NCI-H345 (cell line): ENCODE measurements at places on chromosomes 12 and 14.
A peak's percentile ranks its signal among the peaks of the same experiment; 100 is the strongest.

DNA sequence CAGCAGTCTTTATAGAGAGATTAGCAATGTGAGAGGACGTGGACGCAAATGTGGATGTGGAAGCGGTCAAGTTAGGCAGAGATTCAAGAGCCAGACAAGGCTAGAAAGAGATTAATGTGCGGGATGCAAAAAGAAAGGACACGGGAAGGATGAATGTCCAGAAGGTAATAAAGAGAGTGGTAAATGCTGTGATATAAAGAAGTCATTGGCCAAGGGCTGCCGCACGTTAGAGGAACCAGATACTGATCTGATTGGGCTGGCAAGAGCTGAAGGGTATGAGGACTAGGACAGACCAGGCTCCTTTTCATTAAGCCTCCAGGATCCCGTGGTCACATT is 59.5 kb downstream of the DHRS2 start:
- no peak for DNase-seq

DNA sequence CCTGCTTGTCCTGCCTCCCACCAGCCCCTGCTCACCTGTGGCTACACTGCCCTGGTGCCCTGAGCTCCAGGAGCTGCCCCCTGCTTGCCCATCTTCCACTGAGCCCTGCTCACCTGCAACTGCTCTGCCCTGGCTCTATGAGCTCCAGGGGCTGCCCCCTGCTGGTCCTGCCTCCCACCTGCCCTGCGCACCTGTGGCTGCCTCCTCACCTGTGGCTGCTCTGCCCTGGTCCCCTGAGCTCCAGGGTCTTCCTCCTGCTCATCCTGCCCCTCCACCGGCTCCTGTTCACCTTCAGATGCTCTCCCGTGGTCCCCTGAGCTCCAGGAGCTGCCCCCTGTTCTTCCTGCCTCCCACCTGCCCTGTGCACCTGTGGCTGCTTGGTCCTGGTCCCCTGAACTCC is 247.6 kb downstream of the TMEM121 start:
- DNase-seq: no peak

DNA sequence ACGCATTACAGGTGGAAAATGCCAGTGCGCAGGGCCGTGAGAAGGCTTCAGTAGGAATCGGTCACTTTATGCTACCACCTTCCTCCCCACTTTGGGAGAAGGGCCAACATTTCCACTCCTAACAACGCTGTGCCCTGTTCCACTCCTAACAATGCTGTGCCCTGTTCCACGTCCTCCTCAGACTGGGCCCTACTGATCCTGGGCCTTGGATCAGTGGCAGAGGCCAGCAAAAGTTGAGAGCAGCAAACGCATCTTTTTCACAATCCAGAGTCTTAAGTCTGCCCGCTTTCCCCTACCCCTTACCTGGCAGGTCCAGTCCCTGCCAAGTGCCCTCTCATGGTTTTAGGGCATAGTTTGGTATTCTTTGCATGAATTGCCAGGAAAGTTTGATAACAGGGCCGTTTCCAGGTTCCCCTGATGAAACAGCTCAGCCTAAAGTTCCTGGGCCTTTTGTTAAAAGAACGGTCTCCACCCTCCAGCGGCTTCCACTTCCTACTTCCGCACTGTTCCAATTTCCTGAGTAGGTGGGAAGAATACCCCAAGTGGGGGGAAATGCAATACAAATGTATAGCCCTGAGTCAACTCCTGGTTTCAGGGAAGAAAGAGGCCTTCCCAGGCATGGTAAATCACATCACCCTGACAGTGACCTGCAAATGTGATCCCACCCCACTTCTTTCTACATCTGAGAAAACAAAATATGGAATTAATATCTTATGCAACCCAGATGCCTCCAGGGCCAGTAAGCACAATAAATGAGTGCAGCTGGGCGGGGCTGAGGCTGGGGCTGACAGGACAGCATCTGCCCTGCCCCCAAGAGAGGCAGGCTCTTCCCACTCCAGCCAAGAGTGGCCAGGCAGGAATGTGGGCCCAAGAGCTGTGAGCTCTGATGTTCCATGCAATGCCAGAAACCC is 15.0 kb downstream of the KCTD10 start:
- no peak for DNase-seq

DNA sequence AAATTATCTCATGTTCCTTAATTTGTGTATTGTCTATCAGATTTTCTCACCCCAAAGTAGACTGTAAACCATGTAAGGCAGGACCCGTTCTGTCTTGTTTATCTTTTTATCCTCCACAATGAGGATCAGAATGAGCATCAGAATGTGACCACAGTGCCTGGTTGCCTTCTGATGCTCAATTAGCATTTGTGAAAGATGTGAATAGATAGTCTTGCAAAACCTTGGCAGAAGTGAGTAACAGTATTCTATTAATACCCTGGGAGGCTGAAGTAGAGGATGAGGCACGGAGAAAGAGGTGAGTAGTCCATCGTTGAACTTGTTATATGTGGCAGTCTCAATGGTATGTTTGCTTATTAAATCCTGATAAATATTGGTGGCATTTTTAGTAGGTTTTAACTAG is 781.4 kb downstream of the NRXN3 start:
- DNase-seq: no peak

DNA sequence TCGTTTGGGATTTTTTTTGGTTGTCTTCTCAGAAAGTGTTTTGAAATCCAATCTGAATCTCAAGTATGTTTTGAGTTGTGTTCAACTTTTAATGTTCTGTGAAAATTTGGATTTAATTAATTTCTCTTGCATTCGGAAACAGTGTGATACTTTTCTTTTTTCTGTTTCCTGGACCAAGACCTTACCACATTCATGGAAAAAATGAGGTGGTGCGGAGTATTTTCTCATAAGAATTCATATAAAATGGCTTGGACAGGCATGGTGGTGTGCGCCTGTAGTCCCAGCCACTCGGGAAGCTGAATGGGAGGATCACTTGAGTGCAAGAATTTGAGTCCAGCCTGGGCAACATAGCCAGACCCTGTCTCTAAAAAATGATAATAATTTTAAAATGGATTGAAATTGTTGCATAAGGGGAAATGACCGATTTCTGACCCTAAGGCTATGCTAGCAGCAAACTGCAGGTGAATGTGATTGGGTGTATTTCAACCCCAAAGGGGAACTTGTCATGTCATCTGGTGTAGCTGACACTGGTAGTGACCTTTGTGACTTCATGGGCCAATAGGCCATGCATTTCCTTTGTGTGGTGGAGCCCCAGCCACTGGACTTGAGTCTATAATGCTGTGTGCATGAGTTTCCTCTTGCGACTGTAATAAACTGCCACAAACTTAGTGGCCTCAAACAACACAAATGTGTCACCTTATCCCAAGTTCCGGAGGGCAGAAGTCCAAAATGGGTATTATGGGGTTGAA is 123.5 kb upstream of the RFLNA start:
- no peak for DNase-seq

GRCh38 chr14:29603696-29604095 is 324.0 kb downstream of the PRKD1 start:
- DNase-seq: no peak

DNA sequence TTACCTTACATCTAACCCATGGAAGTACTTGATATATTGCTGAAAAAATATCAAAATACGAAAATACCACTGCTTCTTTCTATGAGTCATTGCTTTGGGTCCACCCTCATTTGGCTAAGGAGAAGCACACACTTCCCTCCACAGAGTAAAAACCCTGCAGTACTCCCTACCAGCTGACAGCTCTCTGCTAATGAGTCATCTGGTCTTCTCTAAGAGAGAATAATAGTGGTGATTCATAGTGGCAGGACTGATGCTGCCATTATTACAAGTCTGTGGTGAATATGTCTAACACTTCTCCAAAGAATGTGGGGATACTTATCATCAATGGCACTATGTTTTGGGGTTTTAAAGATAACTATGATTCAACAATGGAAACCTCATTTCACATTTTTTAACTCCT is 90.7 kb downstream of the PPFIA2 start:
- DNase-seq: no peak

- no peak for DNase-seq
These were observed 14.5 kb upstream of the PHC1 start for GRCh38 chr12:8899830-8900229.

- no peak for DNase-seq
These were observed 232.1 kb upstream of the CCDC196 start for GRCh38 chr14:66254038-66254437.

DNA sequence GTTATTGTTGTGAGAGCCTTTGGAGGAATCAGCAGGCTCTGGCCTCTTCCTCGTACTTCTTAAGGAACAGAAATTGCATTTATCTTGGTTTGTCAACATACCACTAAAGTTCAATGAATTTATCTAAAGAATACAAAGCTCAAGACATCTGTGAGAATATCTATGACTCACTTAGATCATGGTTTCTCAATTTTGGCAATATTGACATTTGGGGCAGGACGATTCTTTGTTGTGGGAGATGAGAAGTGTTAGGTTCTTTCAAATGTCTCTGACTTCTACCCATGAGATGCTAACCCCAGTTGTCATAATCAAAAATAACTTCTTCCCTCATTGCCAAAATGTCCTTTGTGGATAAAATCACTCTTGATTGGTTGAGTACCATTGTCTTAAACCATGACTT is 1190.3 kb downstream of the GALC start:
- no peak for DNase-seq

DNA sequence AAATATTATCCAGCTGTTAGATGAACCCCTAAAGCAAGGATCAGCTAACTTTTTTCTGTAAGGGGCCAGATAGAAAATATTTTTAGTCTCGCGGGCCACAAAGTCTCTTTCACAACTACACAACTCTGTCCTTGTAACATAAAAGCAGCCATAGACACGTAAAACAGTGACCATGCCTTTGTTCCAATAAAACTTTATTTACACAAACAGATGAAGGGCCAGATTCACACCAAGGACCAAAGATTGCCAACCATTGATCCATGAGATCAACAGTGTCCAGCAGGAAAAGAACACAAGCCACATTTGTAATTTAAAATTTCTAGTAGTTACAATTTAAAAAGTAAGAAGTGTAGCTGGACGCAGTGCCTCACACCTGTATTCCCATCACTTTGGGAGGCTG is 109.7 kb downstream of the PHETA1 start:
- no peak for DNase-seq

DNA sequence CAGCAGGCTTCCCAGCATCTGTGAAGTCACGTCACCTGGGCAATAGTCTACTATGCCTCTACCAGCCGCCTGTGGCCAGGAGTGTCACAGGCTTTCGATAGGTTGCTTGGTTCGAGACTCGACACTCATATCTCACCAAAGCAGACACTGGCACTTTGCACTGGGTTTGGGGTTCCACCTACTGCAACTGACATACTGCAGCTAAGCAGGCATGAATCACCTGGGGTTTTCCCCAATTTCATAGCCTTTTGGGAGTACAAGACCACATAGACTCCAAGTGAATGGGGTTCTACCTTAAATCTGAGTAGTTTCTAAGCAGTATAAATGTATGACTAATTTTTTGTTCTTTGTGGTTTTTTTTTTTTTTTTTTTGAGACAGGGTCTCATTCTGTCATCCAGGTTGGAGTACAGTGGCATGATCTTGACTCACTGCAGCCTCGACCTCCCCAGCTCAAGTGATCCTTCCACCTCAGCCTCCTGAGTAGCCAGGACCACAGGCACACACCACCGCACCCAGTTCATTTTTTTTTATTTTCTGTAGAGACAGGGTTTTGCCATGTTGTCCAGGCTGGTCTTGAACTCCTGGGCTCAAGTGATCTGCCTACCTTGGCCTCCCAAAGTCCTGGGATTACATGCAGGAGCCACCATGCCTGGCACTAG is 32.1 kb downstream of the DMAC2L start:
- DNase-seq: no peak

DNA sequence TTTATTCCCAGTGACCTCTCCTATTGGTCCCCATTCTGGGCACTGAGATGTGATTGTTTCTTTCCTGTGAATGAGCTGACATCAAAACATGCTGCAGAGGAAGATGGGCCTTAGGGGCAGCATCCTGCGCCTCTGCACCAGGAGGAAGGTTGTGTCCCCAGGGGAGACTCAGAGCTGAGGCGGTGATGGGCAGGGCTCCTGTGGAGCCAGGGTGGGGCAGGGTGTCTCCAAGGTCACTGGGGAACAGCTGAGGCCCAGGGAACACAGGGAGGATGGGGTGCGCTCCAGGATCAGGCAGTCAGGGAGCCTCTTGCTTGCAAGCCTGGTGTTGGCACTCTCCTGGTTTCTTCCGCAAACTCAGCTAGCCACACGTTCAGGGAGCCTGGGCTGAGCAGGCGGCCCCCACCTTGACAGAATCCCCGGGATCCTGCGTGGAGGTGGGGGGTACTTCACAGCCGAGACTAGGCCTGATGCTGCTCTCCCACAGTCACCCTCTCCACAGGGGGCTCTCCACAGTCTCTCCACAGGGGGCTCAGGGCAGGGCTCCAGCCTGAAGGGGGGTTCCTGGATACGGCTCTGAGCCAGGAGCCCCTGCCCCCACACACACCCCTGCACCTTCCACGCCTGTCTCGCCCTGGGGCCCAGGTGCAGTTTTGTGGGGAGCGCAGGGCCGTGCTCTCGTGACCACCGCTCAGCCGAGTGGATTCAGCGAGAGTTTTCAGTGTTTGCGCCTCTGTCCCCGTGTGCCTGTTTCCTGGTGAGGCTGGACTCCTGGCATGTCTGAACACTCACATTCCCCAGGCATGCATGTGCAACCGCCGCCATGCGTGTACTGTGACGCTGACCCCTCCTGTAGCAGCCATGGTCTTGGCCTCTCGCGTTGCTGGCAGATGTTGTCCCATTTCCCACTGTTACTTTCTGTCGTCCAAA is 264.7 kb downstream of the SEC23A start:
- no peak for DNase-seq

GRCh38 chr12:126451809-126452208 is 1386.6 kb downstream of the AACS start:
- no peak for DNase-seq

DNA sequence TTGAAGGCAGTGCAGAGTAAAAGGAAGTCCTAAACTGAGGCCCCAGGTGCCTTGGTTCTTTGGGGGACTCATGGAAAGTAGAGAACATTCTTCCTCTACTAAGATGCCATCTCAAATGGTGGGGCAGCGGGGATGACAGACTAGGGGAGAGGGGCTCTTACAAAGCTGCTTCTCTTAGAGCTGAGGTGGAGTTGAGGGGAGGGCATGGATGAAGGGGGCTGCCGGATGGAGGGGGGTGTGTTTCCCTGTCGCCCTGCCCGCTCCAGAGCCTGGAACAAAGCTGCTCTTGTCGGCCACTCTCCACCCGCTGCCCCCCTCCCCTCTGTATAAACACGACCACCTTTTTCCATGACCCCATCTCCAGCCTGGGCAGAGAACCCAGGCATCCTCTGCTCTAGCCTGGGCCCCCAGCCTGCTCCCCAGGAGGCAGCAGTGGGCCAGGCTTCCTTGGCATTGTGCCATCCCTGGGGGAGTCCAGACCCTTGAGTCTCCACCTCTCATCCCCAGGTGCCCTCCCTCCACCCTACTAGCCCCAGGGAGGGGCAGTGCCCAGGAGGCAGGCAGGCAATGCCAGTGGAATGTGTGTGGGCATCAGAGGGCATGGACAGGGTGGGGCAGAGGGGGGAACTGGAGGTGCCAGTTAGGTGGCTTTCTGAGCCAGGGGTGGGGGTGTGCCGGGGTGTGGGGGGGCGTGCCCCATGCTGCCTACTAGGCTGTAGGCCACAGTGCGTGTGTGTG is 1.7 kb downstream of the RARG start:
- peak; percentile 14 for DNase-seq

DNA sequence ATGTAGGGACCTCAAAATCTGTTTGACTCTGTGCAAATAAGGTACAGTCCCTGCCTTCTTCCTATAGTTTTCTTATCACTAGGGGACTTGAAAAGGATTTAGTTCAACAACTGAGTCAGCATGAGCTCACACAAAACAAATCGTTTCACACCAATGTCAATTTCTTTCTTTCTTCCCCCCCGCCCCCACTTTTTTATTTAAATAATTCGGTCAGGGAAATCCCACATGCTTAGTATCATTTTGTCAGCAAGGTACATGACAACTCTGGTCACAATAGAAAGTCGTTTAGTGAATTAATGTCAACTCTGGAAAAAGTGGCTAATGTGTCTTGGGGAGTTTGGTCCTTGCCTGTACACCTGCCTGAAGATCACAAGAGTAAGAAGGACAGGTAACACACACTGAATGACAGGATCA is 232.2 kb upstream of the PLEKHG7 start:
- no peak for DNase-seq
